ENCODE measurements at places on chromosomes 4 and X.

GRCh38 chr4:88022289-88022688, 14.9 kb downstream of the PKD2 start:
- DNase-seq: no peak

GRCh38 chr4:2261110-2261852, 628 bp downstream of the MXD4 start:
- peak; percentile 30 for DNase-seq

DNA sequence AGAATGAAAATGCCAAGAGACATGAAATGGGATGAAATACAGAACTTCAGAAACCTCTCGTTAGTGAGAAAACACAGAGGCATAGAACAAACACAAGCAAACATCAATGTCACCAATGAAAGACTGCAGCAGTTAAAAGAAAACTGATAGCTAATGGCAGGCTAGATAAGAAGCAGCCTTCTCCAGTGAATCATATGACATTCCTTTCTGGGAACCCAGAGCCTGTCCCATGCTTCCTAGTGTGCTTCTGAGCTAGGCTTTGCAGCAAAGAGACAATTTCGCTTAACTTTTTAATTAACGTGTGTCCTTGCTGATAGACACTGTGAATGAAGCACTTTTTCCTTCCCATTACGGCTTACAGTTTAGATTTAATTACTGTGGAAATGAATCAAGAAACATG, 444.6 kb downstream of the IL15 start:
- DNase-seq: no peak

DNA sequence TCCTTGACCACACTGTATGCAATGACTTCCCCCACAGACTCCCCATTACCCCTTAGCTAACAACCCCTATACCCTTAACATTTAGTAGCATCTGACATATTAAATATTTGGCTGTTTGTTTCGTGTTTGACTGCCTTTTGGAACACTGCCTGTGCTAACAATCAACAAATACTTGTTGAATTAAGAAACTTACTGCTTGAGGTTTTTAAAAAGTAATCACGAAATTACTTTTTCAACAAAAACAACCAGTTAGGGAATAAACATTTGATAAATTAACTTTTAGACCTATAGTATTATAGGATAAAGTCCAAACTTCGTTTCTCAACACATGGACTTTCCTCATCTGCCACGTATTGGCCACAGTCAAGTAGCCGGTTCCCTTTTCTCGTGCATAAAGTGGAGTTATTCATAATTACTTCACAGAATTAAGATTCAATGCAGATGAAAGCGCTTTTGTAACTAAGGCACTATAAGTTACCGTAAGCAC, 555 bp upstream of the ELMOD2 start:
- no peak for DNase-seq

DNA sequence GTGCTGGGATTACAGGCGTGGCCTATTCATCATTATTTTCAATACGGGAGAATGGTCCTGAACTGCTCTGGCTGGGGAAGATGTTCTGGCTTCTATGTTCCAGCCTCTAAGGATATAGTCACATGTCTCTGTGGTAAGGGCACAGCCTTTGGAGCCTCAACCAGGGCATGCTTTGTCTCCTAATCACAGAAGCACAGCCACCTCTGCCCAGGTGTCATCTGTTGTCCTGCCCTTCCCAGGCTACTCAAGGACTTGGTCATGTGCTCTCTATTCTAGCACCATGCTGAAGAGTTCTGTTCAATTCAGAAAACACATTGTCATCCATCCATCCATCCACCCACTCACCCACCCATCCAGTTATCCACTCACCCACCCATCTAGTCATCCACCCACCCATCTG, 29.5 kb downstream of the ASMTL start:
- no peak for DNase-seq

- DNase-seq: no peak
Measured at GRCh38 chr4:169567916-169568315, 44.5 kb downstream of the NEK1 start.

- no peak for DNase-seq
Measured at GRCh38 chr4:51878431-51878830, 35.5 kb downstream of the DCUN1D4 start.

GRCh38 chrX:123481913-123482851, 250.7 kb downstream of the THOC2 start:
- DNase-seq: no peak

DNA sequence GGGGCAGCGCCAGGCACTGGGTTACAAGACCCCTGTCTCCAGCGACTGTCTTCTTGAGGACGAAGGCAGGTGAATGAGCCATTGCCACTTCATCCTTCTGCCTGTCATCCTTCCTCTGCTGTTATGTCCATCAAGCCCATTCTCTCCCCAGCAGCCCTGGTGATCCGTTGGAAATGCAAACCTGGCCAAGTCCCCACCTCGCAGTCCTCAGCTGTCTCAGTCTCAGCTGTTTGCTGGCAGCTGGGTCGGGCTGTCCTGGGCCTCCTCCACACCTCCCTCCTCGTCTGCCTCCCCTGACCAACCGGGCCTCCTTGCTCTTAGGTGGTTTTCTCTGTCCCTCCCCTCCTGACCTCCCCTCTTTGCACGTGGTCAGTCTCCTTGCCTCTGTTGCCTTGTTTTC, 38.0 kb downstream of the PTTG2 start:
- no peak for DNase-seq

DNA sequence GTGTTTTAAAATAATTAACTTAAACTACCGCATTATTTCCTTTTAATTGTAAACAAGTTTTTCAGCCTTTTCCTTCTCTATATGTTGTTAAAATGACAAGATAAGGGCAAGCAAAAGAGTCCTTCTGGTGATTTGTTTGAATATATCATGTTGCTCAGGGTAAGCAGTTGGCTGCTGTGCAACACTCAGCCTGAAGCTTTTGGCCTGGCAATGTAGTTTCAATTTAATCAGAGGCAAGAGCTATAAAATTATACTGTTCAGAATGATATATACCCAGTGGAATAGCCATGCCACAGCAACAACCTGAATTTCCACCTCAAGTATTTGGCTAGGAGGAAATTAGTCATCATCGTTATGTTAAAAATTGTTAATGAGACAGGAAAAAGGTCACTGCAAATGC, 53.4 kb downstream of the GRXCR1 start:
- no peak for DNase-seq

DNA sequence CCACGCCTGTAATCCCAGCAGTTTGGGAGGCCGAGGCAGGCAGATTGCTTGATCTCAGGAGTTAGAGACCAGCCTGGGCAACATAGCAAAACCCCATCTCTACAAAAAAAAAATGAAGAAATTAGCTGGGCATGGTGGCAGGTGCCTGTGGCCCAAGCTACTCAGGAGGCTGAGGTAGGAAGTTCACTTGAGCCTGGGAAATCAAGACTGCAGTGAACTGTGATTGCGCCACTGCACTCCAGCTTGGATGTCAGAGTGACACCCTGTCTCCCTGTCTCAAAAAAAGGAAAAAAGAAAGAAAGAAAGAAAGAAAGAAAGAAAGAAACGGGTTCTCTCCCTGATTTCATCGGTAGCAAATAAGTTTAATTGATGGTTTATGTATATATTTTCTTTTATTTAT, 64.6 kb upstream of the ESX1 start:
- no peak for DNase-seq

DNA sequence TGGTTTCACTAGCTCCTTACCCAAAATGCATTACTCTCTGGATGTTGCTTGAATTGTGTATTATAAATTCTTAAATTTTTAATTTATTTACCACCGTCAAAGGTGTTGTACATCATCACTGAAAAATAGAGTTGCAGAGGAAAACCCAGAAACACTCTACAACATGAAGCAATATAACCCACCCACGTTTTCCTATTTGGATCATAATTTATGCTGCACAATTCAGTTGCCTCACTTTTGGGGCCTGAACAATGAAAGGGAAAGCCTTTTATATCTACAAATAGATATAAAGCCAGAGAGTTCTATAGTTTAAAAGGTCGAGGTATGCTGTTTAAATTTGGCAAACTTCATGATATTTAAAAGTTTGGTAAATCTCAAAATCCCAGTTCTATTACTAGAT, 115.4 kb downstream of the MGST2 start:
- DNase-seq: no peak

- no peak for DNase-seq
Measured at GRCh38 chr4:38980903-38981676, 51.1 kb downstream of the TMEM156 start.

DNA sequence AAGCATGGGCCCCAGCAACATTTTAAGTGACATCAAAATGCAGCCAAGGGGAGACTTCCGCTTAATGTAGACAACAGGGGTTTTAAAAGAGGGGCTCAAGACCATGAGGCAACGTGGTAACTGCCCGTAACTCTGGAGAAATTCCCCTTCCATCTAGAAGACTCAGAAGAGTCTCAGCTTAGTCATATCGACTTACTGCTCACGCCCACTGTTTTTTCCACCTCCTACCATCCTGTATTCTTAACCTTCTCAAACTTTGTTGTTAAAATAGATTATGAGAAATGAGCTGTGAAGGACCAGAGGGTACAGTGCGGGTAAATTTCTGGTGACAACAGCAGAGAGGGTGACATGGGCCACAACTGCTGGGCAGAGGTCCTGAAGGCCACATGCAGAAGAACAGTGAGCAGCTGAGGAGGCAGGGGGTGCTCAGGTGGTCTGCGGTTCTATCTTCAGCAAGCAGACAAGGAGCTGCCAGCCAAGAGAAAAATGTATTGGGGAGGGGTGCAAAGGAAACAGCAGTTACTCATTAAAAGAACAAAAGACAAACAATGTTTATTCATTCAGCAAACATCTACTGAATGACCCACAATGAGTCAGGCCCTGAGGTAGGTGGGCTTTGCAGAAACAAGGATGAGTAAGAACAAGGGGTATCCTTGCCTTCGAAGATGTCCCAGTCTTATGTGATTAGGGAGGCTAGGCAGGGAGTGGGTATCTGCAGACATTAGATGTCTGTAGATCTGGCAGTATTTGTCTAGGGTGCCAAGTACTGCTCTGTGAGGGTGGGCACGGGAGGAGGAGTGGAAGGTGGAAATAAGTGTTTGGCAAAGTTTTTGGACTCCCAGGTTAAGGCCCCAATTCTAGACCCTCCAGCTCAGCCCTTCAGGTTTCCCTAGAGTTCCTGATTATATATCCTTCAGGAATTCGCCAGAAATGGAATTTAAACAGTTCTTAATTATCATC, 175.3 kb downstream of the TSPAN5 start:
- no peak for DNase-seq

- DNase-seq: no peak
Measured at GRCh38 chrX:123698979-123699520, 33.8 kb downstream of the THOC2 start.

GRCh38 chr4:19562456-19562855, 689.2 kb upstream of the SLIT2 start:
- no peak for DNase-seq

- DNase-seq: no peak
Measured at GRCh38 chr4:84875636-84876371, 90.7 kb downstream of the WDFY3 start.

DNA sequence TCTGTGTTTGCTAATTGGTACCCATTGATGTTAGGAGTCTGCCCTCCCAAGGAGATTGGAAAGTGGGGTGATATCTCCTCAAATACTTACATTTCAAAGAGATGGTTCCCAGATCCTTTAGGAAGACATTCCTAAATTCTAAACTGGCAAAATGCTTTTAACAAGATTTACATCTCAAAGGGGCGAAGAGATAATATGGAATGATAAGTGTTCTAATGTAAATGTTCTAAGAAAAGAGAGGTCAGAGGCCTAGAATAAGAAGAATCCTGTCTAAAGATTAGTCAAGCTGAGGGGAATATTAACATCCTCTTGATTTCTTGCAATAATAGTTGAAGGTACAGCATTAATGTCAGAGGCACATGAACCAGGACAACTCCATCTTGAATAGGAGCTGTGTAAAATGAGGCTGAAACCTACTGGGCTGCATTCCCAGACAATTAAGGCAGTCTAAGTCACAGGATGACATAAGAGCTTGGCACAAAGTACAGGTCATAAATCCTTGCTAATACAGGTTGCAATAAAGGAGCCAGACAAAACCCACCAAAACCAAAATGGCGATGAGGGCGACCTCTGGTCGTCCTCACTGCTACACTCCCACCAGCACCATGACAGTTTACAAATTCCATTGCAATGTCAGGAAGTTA, 2248.1 kb downstream of the ARAP2 start:
- no peak for DNase-seq

- peak; percentile 46 for DNase-seq
Measured at GRCh38 chrX:20144491-20144890, 2.9 kb upstream of the EIF1AX start.

- no peak for DNase-seq
Measured at GRCh38 chr4:113959539-113959937, 19.9 kb downstream of the ARSJ start.

GRCh38 chr4:139734875-139735380, 69.3 kb downstream of the MGST2 start:
- DNase-seq: peak; percentile 76

DNA sequence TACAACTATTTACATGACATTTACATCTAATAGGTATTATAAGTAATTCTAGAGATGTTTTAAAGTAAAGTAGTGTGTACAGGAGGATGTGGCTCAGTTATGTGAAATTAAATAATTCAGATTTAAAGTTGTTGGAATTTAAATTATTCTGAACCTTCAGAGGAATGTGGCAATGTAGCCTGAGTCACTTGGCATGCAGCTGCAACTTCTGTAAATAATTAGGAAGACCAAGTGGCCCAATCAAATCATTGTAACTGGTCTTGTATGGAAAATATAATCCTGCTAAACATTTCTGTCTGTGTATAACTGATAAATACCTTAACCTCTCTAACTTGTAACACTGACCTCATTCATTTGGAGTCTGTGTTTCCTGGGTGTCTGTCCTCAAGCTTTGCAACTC, 828.9 kb downstream of the GLUD2 start:
- no peak for DNase-seq

DNA sequence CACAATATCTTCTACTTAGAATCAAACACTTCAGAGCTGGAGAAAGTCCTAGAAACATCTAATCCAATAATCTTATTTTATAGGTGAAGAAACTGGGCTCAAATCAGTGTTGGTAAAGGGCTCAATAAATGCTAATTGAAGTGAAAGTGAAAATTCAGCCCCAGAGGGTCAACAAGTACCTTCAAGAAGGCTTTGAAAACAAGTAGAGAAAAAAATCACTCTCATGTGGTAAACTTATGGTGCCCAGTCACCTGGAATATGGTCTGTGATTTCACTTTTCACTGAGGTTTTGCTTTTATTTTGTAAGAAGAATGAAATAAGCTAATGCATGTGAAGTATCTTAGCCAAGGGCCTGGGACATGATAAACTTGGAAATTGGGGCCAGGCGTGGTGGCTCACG, 29.1 kb upstream of the EIF4E start:
- no peak for DNase-seq

DNA sequence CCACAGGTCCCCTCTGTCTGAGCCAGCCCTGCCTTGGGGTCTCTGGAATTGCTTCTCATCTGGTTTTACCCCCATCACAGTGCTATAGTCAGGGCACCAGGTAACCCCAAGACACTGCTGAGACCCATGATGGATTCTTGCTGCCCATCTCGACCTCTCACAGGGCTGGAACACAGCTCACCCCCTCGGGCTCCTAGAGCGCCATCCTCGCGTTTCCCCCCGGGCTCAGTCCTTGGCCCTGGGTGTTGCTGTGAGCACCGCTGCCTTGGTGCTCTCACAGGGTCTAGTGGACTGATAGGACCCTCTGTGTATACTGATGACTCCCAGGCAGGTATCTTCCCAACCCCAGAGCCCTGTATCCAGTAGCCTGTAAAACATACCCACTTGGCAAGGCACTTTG, 8.8 kb downstream of the MAEA start:
- no peak for DNase-seq

GRCh38 chr4:68310651-68311247, 39.1 kb downstream of the YTHDC1 start:
- no peak for DNase-seq

GRCh38 chrX:32778965-32779364, 432.4 kb downstream of the DMD start:
- no peak for DNase-seq

GRCh38 chr4:55733932-55734331, 85.7 kb upstream of the EXOC1L start:
- DNase-seq: no peak
